ENCODE measurements at places on chromosomes 4 and X.
A peak's percentile ranks its signal among the peaks of the same experiment; 100 is the strongest.

DNA sequence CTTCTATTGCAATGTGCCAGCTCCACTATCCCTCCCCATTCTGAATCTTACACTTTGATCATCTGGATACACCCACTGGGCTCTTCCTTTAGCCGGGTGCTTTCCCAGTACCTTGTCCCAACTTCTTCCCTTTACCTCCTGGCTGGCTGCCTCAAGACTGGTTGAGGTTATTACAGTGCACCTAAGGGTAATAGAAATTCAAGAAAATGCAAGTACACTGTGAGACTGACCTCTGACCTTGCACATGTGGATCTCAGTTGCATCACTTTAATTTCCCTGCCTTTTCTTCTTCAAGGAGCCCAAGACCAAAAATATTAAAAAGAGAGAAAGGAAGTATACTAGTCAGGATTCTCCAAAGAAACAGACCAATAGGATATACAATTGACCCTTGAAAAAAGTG, 53.9 kb upstream of the NOCT start:
- H3K36me3 ChIP-seq, result no peaks in the 10 kb centered on the region
- H3K4me1 ChIP-seq, result peaks cover 5% of the 10 kb centered on the region
- no peak for DNase-seq
- H3K27ac ChIP-seq, result no peak overlapping the region
- H3K4me3 ChIP-seq, result no peak overlapping the region
- peaks cover 19% of the 10 kb centered on the region for H3K27me3 ChIP-seq

- H3K27ac ChIP-seq, result no peak overlapping the region
- no peaks in the 10 kb centered on the region for H3K4me1 ChIP-seq
Measured at GRCh38 chr4:138235419-138235952, 6.7 kb downstream of the SLC7A11 start.

DNA sequence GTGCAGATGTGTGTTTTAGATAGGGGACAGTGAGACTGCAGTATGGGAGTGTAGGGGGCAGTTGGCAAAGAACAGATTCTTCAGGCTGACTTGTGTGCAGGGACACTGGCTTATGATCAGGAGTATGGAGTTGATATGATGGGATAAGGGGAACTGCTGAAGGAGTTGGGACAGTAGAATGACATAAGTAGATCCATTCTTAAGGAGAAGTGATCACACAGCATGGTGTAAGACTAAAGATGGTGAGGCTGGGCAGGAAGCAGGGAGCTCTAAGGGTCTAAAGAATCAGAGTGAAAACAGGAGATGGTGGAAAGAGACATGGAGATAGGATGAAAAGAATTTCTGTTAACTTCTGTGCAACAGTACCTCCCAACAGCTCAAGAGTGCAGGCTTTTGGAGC, 70.7 kb downstream of the REELD1 start:
- DNase-seq, result no peak
- H3K4me3 ChIP-seq, result no peak overlapping the region
- no peaks in the 10 kb centered on the region for H3K27me3 ChIP-seq
- peaks cover 3% of the 10 kb centered on the region for H3K36me3 ChIP-seq
- no peak overlapping the region for H3K27ac ChIP-seq
- H3K4me1 ChIP-seq, result no peaks in the 10 kb centered on the region

- no peaks in the 10 kb centered on the region for H3K36me3 ChIP-seq
- H3K4me1 ChIP-seq, result no peaks in the 10 kb centered on the region
- H3K27me3 ChIP-seq, result no peaks in the 10 kb centered on the region
- no peak overlapping the region for H3K4me3 ChIP-seq
- DNase-seq, result no peak
Measured at GRCh38 chrX:71269801-71270395, 13.5 kb upstream of the NONO start.

- no peak overlapping the region for H3K27ac ChIP-seq
- no peak for DNase-seq
- H3K4me1 ChIP-seq, result no peaks in the 10 kb centered on the region
- no peaks in the 10 kb centered on the region for H3K36me3 ChIP-seq
Measured at GRCh38 chrX:38374431-38374830, 22.0 kb downstream of the OTC start.

GRCh38 chr4:38775326-38775725, 7.5 kb downstream of the TLR10 start:
- H3K36me3 ChIP-seq, result no peaks in the 10 kb centered on the region
- H3K27ac ChIP-seq, result no peak overlapping the region
- peaks cover 51% of the 10 kb centered on the region for H3K27me3 ChIP-seq

GRCh38 chr4:140893939-140894338, 137.8 kb upstream of the TBC1D9 start:
- no peak for DNase-seq
- H3K4me3 ChIP-seq, result no peak overlapping the region
- no peak overlapping the region for H3K27ac ChIP-seq
- H3K27me3 ChIP-seq, result no peaks in the 10 kb centered on the region
- no peaks in the 10 kb centered on the region for H3K36me3 ChIP-seq
- no peaks in the 10 kb centered on the region for H3K4me1 ChIP-seq

GRCh38 chr4:106868381-106869035, 167.6 kb downstream of the DKK2 start:
- no peak overlapping the region for H3K4me3 ChIP-seq
- H3K4me1 ChIP-seq, result no peaks in the 10 kb centered on the region
- no peaks in the 10 kb centered on the region for H3K27me3 ChIP-seq
- no peak for DNase-seq
- H3K27ac ChIP-seq, result no peak overlapping the region
- peaks cover 1% of the 10 kb centered on the region for H3K36me3 ChIP-seq

- H3K4me3 ChIP-seq, result no peak overlapping the region
- H3K27me3 ChIP-seq, result peaks cover 16% of the 10 kb centered on the region
- DNase-seq, result no peak
- no peaks in the 10 kb centered on the region for H3K4me1 ChIP-seq
Measured at GRCh38 chrX:120797188-120797851, 78.3 kb downstream of the CT47B1 start.

DNA sequence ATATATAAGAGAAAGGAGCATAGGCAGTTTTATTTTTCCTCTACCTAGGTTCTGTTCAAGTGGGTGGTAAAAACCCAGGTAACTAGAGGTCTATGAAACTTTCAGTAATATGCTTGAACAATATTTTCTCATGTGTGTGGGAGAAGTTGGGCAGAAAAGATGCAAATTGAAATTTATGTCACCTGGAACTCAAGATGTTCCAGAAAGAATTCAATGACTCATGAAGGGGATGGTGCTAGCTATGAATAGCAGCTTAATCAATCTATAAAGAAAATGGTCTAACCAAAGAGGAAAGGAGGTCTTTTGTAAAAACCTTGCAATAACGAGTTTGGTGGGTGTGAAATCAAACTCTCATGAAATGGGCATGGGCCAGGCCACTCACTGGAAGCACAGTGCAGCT, 263.8 kb downstream of the INPP4B start:
- peaks cover 4% of the 10 kb centered on the region for H3K36me3 ChIP-seq
- no peak overlapping the region for H3K4me3 ChIP-seq
- no peak for DNase-seq
- no peaks in the 10 kb centered on the region for H3K27me3 ChIP-seq

DNA sequence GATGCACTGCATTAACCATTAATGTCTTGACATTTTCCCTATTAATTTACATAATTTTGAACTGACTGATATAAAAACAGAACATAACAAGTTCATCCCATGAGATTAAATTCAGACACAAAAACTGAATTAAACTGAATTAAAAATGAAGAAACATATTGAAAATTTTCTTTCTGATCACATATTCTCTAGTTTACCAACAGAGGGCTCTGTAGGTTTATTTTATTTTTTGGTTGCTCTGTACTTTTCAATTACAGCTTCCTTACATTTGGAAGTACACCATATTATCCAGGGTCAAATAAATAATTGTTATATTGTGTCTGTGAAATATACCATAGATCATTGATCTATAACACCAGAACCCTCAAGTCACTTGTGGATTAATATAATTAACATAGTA, 27.3 kb upstream of the CT83 start:
- H3K36me3 ChIP-seq, result no peaks in the 10 kb centered on the region
- no peaks in the 10 kb centered on the region for H3K27me3 ChIP-seq
- DNase-seq, result no peak
- H3K27ac ChIP-seq, result no peak overlapping the region

GRCh38 chr4:56209767-56210166, 177.5 kb downstream of the AASDH start:
- no peaks in the 10 kb centered on the region for H3K36me3 ChIP-seq
- no peaks in the 10 kb centered on the region for H3K27me3 ChIP-seq
- no peaks in the 10 kb centered on the region for H3K4me1 ChIP-seq
- DNase-seq, result no peak
- no peak overlapping the region for H3K27ac ChIP-seq

- H3K36me3 ChIP-seq, result peaks cover 67% of the 10 kb centered on the region
- H3K27me3 ChIP-seq, result no peaks in the 10 kb centered on the region
- H3K4me1 ChIP-seq, result peaks cover 58% of the 10 kb centered on the region
- DNase-seq, result peak; percentile 18
Measured at GRCh38 chrX:107715331-107716117, 60.1 kb downstream of the TSC22D3 start.

GRCh38 chr4:176758323-176758722, 34.4 kb downstream of the VEGFC start:
- no peak overlapping the region for H3K4me3 ChIP-seq
- DNase-seq, result no peak

- H3K36me3 ChIP-seq, result no peaks in the 10 kb centered on the region
- no peaks in the 10 kb centered on the region for H3K27me3 ChIP-seq
- no peak overlapping the region for H3K27ac ChIP-seq
- no peak for DNase-seq
- no peaks in the 10 kb centered on the region for H3K4me1 ChIP-seq
Measured at GRCh38 chrX:40385682-40386081, 195.1 kb upstream of the ATP6AP2 start.

DNA sequence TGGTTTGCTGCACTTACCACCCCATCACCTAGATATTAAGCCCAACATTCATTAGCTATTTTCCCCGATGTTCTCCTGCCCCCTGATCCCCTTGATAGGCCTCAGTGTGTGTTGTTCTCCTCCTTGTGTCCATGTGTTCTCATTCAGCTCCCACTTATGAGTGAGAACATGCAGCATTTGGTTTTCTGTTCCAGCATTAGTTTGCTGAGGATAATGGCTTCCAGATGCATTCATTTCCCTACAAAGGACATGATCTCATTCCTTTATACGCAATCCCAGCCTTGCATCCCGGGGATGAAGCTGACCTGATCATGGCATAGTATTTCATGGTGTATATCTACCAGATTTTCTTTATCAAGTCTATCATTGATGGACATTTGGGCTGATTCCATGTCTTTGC, 99.0 kb upstream of the DCAF12L2 start:
- peaks cover 2% of the 10 kb centered on the region for H3K36me3 ChIP-seq
- no peaks in the 10 kb centered on the region for H3K27me3 ChIP-seq
- H3K4me1 ChIP-seq, result no peaks in the 10 kb centered on the region
- H3K27ac ChIP-seq, result no peak overlapping the region

DNA sequence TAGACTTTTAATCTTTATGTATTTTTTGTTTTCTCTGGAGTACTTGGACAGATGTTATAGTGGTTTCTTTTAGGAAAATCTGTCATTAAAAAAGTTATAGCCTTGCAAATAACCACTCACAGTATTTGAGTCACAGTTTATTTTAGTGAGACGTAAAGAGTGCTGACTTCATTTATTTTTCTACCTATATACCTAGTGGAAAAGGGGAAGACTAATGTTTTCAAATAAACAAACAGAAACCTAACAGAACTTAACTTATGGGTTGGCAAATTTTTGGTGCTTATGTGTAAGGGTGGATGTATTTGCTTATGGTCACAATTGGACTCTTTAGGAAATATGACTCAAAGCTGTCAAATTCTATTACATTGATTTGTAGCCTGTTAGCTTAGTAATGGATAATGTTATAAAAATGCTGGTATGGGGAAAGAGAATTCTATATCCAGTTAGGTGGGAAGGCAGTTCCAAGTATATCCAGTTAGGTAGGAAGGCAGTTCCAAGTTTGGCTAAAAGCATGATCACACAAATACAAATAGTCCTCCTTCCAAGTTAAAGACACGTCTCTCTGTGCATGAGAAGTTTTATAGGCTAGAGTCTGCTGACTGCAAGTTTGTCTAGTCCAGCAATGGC, 61.9 kb downstream of the SLC9A6 start:
- no peak overlapping the region for H3K27ac ChIP-seq
- H3K36me3 ChIP-seq, result peaks cover 7% of the 10 kb centered on the region
- no peak overlapping the region for H3K4me3 ChIP-seq
- no peak for DNase-seq
- H3K27me3 ChIP-seq, result no peaks in the 10 kb centered on the region

GRCh38 chr4:77089866-77090265, 14.1 kb upstream of the CCNI start:
- H3K27ac ChIP-seq, result no peak overlapping the region
- H3K36me3 ChIP-seq, result no peaks in the 10 kb centered on the region
- no peaks in the 10 kb centered on the region for H3K27me3 ChIP-seq
- DNase-seq, result no peak
- H3K4me1 ChIP-seq, result peaks cover 5% of the 10 kb centered on the region

GRCh38 chr4:145069361-145069760, 28.6 kb downstream of the ANAPC10 start:
- H3K27me3 ChIP-seq, result no peaks in the 10 kb centered on the region
- H3K4me1 ChIP-seq, result no peaks in the 10 kb centered on the region
- DNase-seq, result no peak
- H3K36me3 ChIP-seq, result peaks cover 6% of the 10 kb centered on the region

- H3K36me3 ChIP-seq, result no peaks in the 10 kb centered on the region
- no peaks in the 10 kb centered on the region for H3K4me1 ChIP-seq
- no peaks in the 10 kb centered on the region for H3K27me3 ChIP-seq
- no peak for DNase-seq
Measured at GRCh38 chrX:148298737-148299136, 201.7 kb upstream of the AFF2 start.

- no peak overlapping the region for H3K4me3 ChIP-seq
- no peaks in the 10 kb centered on the region for H3K4me1 ChIP-seq
Measured at GRCh38 chr4:103050736-103051436, 25.7 kb downstream of the SLC9B2 start.

GRCh38 chr4:38856524-38857337, at the start of gene TLR6:
TLR6 (minus strand) TSS chr4:38856817; CDS start chr4:38829473, 27,344 bp downstream.
- DNase-seq, result peak; percentile 41
- H3K27me3 ChIP-seq, result peaks cover 10% of the 10 kb centered on the region
- H3K4me1 ChIP-seq, result peaks cover 13% of the 10 kb centered on the region
- H3K36me3 ChIP-seq, result peaks cover 5% of the 10 kb centered on the region
- H3K27ac ChIP-seq, result peak within 1 kb of the TSS; percentile 9
- H3K4me3 ChIP-seq, result peak within 1 kb of the TSS; percentile 67

DNA sequence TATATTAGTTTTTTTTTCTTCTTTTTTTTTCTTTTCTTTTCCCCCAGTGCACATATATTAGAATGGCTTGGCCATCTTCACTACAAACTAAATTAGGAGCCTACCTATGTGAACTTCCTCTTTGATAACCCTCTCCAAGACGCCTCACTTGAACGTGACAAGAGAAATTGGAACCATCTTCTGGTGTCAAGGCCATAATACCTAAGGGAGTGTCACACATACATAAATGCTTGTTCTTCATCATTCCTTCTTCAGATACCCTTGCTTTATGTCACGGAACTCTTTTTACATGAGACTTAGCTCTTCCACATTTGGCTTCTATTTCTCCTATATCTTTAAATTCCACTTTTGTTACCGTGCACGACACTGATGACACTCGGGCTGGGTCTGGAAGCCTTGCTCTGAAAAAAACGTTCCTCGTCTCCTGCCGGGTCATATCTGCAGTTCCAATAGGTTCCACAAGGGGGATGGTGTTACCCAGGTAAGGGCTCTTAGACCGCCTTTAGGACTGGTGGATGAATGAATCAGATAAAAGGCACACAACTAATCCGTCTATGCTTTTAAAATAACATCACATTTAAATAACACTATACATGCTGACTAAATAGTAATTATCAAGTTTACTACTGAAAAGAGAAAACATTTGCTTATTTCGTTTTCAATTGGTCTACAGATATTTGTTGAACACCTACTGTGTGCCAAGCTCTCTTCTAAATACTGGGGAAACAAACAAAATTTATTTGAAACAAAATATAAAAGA, 19.9 kb downstream of the DGAT2L6 start:
- DNase-seq, result peak; percentile 37
- peaks cover 6% of the 10 kb centered on the region for H3K4me1 ChIP-seq
- no peaks in the 10 kb centered on the region for H3K27me3 ChIP-seq
- H3K4me3 ChIP-seq, result no peak overlapping the region
